Bone marrow (tissue), 2 donors: ENCODE measurements at places on chromosomes 16 and 17.

DNA sequence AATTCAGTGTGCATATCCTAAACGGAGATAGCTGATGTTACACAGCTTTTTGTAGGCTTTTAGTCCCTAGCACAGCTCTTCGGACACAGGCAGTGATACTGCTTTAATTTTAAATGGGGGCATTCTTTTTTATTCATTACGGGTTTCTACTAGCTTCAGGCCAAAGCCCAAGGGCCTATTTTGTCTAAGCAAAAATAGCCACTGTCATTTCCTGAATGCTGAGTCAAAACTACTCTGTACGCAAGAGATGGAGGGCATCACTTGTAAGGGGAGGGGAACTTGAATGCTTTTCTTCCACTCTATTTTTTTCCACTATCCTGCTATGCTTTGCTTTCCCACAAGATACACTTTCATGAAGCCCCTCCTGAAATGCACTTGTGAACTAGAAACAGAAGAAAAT is 360.7 kb downstream of the PMP22 start:
- no peak for DNase-seq

GRCh38 chr17:5922476-5922875 is 147.7 kb upstream of the WSCD1 start:
- DNase-seq, result no peak

DNA sequence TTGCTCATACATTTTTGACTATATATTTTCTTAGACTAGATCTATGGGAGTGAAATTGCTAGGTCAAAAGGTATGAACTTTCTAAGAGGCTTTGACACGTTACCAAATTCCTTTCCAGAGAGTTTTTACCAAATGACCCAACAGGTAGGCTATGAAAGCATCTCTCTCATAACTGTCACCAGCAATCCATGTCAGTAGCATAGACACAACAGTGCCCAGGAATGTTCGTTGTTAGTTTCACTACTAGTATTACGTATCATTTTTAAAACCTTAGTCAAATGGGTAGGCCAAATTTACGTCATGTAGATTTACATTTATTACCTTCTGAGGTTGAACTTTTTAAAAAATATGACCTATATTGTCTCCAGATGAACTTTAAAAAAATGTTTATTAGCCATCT is 66.8 kb downstream of the MARCHF10 start:
- no peak for DNase-seq

DNA sequence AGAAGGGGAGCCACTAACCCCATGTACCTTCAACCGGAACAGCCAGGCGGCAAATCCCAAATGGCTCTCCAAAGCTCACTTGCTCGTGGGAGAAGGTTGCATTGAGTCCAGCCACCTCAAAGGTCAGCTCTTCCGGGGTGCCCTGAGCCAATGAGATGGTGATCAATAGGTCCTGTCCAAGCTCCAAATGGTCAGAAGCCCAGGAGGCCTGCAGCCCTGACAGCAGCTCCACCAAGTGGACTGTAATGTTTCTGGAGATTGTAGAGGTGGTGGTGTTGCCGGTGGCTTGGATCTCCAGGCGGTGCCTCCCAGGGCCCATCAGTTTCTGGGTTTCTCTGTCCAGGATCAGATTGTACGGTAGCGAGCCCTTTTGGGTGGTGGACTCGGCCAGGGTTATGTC is 39.9 kb upstream of the BCO1 start:
- no peak for DNase-seq

DNA sequence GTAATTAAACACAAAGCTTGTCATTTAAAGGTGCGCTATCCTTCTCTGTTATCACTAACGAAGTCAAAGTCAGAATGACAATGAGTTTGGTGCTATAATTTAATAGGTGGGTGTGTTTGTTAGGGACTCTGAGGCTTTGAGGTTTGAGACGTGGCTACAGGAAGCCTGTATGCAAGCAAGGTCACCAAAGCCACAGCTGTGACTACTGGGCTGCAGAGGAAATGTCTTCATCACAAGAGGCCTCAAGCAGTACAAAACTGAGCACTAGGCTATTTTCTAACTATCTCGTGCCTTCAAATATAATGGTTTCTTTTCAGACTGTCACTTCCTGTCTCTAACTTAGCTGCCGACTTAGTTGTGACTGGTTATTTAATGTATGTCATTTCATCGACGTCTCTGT is 141.2 kb downstream of the AATF start:
- DNase-seq, result no peak

DNA sequence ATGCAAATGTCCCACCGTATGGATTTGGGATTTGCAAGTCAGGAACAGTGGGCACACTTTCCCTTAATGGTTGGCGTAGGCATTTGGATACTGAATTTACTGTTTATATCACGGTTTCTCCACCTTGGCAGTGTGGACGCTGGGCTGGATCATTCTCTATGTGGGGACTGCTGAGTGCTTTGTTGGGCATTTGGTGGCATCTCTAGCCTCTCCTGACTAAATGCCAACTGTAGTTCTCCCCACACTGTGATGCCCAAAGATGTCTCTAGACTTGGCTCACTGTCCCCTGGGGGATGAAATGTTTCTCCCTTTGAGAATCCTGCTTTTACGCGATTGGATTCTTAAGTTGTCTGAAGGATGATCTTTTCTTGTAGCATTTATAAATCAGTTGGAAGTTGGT is 49.0 kb downstream of the RBFOX1 start:
- no peak for DNase-seq

DNA sequence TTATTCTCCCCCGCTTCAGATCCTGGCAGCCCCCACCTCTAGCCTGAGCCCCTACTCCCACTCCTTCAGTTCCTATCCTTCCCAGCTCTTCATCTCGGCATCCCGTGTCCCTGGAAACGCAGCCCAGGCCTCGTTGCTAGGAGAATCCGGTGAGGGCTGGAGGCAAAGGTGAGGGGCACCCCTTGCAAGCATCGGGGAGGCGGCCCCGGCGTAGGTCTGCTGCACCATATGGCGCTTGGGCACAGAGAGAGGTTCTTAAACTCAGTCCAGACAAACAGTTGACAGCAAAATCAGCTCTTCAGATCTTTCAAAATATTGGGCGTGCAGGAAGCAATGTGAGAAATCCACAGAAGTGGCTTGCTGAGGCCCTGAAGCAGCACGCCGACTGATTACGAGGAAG is 15.0 kb downstream of the SLC38A8 start:
- no peak for DNase-seq

GRCh38 chr16:5982979-5983378 is 885.4 kb upstream of the EEF2KMT start:
- DNase-seq, result no peak

- no peak for DNase-seq
Measured at GRCh38 chr17:77375917-77376651, 235.3 kb downstream of the SEC14L1 start.

DNA sequence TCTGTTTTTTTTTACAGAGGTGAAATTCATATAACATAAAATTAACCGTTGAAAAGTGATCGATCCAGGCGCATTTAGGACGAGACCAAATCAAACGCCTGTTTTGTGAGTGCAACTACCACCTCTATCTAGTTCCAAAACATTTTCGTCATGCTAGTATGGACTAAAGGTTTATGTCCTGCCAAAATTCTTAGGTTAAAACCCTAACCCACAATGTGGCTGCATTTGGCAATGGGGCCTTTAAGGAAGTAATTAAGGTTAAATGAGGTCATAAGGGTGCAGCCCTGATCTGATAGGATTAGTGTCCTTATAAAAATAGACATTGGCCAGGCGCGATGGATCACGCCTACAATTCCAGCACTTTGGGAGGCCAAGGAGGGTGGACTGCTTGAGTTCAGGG is 32.8 kb upstream of the RCVRN start:
- no peak for DNase-seq

DNA sequence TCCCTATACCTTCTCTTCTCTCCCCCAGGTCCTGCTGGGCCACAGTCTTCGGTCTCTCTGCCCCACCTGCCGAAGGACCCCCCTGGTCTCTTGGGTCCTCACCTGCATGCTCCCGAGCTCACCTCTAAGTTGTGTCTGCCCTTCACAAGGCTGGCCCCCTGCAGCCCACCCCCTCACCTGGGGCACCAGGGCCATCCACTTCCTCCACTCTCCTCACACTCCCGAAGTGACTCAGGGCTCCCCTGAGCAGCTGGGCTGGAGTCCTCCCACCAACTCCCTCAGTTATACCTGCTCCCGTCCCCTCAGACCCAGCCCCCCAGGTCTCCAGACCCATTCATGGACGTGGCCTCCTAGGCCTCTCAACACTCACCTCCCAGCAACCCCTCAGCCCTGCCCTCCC is 822.0 kb downstream of the KCNJ18 start:
- no peak for DNase-seq

DNA sequence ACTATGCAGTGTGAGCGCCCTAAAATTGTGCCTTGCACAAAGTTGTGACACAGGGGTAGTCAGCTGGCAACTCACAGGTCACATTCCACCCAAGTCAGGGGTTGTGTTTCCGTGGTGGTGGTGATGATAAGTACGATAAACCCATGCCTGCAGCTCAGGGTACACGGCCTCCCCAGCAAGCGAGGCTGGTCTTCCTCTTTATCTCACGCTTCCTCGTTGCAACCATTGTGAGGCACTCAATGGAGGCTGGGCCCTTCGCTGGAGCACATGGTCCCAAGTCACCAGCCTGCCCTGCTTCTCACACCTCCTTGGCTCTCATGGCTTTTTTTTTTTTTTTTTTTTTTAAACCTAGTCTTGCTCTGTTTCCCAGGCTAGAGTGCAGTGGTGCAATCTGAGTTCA is 307.5 kb downstream of the CPPED1 start:
- no peak for DNase-seq

GRCh38 chr17:31310260-31310659 is 3.6 kb downstream of the EVI2B start:
- no peak for DNase-seq

DNA sequence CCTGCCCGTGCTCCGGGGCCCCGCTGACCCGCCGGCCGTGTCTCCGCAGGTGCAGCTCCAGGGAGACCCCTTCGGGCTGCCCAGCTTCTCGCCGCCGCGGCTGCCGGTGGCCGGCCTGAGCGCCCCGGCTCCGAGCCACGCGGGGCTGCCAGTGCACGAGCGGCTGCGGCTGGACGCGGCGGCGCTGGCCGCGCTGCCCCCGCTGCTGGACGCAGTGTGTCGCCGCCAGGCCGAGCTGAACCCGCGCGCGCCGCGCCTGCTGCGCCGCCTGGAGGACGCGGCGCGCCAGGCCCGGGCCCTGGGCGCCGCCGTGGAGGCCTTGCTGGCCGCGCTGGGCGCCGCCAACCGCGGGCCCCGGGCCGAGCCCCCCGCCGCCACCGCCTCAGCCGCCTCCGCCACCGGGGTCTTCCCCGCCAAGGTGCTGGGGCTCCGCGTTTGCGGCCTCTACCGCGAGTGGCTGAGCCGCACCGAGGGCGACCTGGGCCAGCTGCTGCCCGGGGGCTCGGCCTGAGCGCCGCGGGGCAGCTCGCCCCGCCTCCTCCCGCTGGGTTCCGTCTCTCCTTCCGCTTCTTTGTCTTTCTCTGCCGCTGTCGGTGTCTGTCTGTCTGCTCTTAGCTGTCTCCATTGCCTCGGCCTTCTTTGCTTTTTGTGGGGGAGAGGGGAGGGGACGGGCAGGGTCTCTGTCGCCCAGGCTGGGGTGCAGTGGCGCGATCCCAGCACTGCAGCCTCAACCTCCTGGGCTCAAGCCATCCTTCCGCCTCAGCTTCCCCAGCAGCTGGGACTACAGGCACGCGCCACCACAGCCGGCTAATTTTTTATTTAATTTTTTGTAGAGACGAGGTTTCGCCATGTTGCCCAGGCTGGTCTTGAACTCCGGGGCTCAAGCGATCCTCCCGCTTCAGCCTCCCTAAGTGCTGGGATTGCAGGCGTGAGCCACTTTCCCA is 5.9 kb downstream of the CTF1 start:
- DNase-seq, result peak; percentile 63

- peak; percentile 79 for DNase-seq
Measured at GRCh38 chr16:2003827-2004641, 5.6 kb downstream of the ZNF598 start.

DNA sequence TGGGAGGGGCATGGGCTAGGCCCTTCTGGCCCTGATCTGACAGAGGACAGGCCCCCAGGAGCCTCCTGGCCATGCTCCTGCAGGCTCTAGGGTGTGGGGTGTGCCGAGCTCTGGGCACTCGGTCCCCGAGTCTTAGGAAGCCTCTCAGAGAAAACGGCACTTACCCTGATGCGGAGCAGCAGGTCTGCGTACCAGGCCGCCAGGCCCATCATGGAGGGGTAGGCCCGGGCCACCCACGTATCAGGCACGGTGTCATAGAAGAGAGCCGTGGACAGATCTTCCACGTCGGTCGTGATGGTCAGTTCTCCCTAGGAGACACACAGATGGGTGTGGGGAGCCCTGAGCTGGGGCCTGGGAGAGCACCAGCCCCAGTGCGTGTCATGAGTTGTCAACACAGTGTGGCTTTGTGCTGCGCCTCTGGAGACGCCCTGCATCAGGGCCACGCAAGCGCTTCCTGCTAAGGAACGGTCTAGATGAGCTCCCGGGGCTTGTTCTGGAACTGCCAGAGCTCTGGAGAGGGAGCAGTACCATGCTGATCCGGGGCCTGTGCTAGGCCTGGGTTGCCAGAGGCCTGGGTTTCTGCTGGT is 47.9 kb downstream of the PGS1 start:
- DNase-seq, result no peak

DNA sequence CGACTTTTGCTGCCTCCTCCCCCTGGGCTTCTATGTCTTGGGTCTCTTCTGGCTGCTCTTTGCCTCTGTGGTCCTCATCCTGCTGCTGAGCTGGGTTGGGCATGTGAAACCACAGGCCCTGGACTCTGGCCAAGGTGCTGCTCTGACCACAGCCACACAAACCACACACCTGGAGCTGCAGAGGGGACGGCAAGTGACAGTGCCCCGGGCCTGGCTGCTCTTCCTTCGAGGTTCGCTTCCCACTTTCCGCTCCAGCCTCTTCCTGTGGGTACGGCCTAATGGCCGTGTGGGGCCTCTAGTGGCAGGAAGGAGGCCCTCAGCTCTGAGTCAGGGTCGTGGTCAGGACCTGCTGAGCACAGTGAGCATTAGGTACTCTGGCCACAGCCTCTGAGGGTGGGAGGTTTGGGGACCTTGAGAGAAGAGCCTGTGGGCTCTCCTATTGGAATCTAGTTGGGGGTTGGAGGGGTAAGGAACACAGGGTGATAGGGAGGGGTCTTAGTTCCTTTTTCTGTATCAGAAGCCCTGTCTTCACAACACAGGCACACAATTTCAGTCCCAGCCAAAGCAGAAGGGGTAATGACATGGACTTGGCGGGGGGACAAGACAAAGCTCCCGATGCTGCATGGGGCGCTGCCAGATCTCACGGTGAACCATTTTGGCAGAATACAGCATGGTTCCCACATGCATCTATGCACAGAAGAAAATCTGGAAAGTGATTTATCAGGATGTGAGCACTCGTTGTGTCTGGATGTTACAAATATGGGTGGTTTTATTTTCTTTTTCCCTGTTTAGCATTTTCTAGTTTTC is 2.3 kb downstream of the GP1BA start:
- DNase-seq, result no peak

GRCh38 chr17:73099511-73099910 is 7.0 kb upstream of the SLC39A11 start:
- DNase-seq, result no peak
